ENCODE measurements at places on chromosomes 1 and 21.

- no peak for DNase-seq
These were observed at the start of gene NR0B2 for GRCh38 chr1:26913754-26914619. NR0B2 (minus strand) TSS chr1:26913975; CDS start chr1:26913940, 35 bp downstream.

DNA sequence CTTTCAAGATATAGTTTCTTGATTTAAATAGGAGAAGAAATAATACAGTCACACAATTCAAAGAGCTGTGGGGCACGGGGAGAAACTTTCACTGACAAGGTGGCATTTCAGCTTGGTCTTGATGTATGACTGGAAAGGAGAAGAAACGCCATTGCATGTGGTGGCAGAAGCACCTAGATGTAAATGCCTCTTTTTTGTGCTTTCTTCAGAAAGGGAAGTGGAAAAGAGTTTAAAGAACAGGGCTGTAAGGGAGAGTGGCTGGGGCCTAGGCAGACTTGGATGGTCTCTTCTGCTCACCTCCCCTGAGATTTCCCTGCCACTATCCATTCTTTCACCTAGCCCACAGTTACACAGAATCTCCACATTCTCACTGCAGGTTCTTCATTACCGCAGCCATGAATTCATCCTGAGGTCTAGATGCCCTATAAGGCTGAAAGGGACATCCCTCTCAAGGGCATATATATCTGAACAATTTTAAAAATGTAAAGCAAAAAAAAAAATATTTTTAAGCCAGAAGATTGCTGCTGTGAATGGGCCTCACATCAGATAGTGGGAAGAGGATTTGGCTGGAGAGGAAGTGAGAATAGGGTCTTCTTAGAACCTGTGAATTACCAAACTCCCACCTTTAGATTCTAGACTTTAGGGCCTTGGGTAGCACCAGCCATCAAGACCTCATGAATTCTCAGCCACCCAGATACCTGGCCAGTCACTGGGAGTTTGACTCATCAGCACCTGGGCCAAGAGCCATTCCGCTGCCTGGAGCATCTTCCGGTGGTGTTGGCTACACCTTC is 23.4 kb downstream of the CACNA1E start:
- no peak for DNase-seq

DNA sequence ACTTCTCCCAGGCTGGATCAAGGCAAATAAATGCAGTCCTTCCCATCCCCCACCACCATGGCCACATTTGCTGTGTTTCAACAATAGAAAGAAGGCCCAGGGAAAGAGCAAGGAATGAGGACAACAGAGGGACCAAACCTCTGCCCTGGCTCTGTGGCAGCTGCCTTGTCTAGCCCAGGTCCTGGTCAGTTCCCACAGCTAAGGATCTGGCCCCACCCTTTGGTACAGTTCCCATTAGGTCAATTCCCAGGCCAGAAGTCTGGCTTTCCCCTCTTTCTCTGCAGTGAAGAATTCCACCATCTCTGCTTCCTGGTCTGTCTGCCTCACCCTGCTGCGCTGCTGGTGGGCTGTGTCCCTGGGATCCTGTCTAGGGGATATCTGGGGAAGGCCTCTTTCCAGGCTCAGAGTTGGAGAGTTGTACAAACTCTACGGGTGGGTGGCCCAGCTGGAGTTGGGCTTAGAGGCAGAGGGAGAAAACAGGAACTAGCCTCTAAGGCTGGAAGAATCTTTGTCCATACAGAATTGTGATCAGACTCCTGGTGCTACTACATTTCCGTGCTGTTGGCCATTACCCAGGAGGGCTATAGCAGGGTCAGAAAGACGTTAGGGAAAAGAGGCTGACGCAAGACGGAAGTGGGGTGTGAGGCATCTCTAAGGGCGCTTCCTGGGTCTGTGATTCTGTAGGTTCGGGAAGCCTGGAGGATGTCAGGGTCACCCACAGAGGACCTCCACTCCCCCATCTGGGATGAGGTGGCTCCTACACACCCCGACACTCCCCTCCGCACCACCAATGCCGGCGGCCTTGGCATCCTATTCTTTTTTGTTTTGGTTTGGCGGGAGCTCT is 953 bp upstream of the NDUFS2 start:
- DNase-seq: no peak

GRCh38 chr1:1629430-1630190 is 2.4 kb upstream of the MMP23B start:
- DNase-seq: no peak

DNA sequence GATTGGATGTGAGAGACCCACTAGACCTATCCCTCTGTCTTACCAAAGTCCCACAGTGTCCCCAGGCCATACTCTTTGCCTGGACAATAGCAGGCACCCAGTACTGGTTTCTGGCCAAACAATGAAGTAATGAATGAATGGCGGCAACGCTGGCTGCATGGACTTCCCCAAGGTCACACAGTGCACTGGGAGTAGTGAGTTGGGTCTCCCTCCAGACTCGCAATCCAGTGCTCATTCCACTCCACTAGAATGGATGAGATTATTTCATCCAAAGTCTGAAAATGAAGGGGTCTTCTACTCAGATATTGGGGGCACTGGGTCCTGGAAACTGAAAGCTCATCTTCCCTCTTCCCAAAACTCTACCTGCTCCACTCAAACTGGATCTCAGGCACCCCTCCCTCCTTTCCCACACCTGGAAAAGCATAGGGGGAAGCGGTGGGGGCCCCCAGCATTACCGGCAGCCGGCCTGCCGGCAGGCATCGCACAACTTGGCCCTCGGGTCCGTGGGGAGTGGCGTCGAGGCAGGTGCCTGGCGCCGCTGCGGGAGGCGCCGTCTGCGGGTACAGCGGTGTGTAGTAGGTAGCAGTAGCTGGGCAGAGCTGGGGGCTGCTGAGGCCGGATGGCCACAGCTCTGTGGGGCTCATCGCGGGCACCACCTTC is 816 bp downstream of the E2F2 start:
- DNase-seq: no peak

DNA sequence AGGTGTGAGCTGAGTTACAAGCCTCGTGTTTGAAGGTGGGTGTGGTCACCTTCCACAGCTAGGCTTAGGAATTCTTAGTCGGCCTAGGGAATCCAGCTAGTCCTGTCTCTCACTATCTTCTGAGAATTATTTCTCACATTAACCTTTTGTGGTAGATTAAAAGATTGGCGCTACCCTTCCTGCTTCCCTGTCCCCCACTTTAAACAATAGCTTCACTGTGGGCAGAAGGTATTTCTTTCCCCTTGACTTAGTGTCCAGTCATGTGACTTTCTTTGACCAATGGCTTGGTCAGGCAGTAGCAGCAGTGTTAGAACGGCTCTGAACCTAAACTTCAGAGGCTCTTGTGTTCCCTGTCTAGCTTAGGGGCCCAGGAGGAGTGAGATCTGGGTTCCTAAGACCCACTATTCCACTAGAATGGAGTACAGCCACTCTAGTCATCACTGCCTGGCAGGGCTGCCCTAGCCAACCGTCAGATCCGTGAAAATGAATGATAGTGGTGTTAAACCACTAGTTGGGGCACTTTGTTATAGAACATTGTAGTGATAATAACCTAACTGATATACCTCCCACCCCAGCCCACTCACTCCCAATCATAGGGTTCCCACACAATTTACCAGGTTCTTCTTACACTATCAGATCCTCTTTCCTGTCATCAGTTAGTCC is 13.9 kb upstream of the C1orf141 start:
- DNase-seq: no peak

DNA sequence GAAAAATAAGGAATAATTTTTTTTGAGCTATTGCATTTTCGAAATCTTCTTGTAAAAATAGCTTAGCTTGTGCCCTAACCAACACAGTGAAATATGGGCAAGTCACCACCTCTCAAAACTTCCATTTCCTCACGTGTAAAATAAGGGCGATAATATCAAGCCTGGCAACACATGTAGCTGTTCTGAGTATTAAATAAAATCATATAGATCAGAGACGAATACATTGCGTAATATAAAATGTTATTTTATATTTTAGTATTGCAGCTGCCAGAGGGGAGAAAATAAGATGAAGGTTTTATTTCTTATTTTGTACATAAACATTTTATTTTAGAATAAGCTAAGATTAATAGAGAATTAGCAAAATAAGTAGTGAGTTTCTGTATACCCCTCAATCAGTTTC is 85.9 kb downstream of the C21orf91 start:
- DNase-seq: no peak

DNA sequence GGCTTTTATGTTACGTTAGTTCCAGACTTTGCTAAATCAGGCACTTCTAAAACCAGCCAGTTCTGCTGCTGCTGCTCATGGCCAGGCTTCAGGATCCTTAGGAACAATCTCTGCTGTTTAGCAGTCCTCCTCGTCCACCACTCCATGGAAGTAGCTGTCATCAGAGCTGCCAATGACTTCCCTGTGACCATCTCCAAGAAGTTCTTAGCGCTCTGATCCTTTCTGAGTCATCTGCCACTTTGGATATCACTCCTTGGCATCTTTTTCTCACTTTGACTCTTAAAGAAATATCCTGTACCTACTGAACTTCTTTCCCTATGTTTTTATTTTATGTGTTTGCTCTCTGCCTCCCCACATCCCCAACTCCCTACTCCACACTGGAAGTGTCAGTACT is 14.7 kb upstream of the IRF2BP2 start:
- no peak for DNase-seq

- no peak for DNase-seq
These were observed 45.5 kb downstream of the CACHD1 start for GRCh38 chr1:64515427-64515826.

GRCh38 chr1:177629526-177629925 is 340.3 kb downstream of the SEC16B start:
- DNase-seq: no peak

- DNase-seq: no peak
These were observed 151.9 kb downstream of the TLR5 start for GRCh38 chr1:222991177-222991576.

Data from HTR-8/SVneo (cell line).